NCI-H524 (cell line): ENCODE measurements at places on chromosomes 2 and 18.

DNA sequence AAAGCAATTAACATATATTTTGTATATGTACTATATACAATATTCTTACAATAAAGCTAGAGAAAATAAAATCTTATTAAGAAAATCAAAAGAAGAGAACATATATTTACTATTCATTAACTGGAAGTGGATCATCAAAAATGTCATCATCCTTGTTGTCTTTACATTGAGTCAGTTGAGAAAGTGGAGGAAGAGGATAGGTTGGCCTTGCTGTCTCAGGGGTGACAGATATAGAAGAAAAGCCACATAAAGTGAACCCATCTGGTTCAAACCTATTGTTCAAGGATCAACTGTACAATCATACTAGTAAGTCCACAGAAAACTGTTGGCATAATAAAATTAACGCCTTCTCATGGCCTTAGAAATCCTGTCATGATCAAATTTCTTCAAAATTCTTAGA lies 26.6 kb downstream of the SESTD1 start:
- DNase-seq, result no peak

- no peak for DNase-seq
These were observed 1062.1 kb upstream of the FANCL start for GRCh38 chr2:59303272-59303671.

- no peak for DNase-seq
These were observed 162.6 kb downstream of the KCNE4 start for GRCh38 chr2:223214394-223215253.

DNA sequence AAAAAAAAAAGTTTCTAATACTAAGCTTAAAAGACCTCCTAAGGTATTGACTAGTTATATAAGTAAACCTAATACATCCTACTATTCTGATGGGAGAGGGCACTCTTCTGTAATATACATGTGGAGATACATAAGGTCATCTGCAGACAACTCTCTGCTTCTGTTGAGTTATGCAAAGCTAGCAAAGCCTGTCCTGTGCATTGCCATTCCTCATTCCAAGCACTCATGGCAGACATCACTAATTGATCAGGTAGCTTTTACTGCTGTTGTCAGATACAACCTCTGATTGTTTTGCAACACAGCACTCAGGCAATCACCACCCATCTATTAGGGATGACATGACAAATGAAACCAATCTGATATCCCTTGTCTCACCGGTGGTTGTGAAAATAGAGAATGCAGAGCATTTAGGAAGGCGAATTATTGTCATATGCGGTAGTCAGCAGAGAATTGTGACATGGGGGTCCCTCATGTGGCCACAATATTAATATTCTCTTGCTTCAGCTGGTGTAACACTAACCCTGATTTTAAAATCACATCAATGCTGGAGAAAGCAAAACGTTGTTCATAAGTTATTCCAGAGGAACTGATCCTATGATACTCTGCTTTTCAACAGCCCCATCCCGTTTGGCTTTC lies 416.5 kb upstream of the GYPC start:
- no peak for DNase-seq

GRCh38 chr2:219633276-219634065 lies 6.0 kb downstream of the SLC4A3 start:
- DNase-seq, result no peak

DNA sequence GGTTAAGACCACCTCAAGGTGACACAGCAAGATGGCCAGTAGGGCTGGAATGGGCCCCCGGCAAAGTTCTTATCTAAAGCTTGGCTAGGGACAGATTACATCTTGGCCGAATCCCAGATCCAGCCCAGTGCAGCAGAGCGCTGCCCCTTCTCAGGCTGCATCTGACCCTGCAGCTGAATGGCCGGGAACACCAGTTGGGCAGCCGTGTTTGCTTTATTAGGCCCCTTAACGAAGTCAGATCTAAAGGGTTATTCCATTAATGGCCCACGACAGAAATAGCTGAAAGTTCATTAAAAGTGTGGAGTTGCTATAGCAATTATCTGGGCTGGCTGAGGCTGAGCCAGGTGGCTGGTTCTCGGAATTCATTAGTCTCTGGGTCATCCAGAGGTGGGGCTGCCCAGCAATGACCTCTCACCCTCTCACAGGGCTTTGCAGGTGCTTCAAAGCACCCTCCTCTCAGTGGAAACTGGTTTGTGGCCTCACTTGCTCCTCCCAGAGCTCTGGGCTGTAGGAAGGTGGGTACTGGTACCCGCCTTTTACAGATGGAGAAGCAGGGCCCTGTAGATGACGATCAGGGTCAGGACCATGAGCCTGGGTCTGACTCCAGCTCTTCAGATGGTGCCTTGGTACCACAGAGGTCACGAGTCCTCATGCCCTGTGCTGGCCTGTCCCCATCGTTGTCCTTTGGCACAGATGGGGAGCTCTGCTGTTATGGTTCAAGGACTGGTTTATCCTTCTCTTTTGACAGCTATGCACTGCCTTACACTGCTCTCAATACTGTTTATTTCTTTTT lies 68.8 kb downstream of the EMX1 start:
- DNase-seq, result no peak

DNA sequence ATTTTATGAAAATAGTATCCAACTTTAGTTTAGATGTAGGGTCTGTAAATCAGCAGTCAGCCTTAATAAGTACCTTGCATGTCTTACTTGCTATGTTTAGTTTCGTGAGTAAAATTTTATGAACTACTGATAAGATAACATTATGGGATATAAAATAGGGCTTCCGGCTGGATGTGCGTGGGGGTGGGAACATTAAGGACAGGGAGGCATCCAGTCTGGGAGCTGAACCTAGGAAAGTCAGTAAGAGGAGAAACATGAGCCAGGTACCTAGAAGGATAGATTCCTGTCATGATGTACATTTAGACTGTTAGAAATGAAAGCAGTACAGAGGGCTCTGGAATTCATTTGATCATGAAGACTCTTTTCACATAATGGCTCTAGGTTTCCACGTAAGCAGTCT lies 12.7 kb upstream of the KCNJ13 start:
- no peak for DNase-seq

GRCh38 chr2:196205881-196206435 lies 34.6 kb upstream of the STK17B start:
- DNase-seq, result peak; percentile 94

DNA sequence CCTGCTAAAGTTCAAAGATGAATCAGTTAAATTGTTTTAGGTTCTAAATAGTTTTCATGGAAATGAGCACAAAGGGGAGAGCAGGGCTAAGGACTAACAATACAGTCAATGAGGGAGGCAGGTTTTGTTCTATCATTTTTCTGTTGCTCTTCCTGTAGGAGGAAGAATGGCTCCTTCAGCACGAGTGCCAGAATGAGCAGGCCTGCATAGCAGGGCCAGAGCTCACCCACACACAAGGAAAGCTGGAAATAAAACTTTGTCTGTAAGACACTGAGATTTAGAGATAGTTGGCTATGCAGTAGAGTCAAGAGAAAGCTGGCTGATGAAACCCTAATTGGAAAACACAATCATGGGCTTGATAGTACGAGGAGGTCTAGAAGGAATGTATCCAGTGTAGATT lies 313.3 kb downstream of the MBD2 start:
- DNase-seq, result no peak

DNA sequence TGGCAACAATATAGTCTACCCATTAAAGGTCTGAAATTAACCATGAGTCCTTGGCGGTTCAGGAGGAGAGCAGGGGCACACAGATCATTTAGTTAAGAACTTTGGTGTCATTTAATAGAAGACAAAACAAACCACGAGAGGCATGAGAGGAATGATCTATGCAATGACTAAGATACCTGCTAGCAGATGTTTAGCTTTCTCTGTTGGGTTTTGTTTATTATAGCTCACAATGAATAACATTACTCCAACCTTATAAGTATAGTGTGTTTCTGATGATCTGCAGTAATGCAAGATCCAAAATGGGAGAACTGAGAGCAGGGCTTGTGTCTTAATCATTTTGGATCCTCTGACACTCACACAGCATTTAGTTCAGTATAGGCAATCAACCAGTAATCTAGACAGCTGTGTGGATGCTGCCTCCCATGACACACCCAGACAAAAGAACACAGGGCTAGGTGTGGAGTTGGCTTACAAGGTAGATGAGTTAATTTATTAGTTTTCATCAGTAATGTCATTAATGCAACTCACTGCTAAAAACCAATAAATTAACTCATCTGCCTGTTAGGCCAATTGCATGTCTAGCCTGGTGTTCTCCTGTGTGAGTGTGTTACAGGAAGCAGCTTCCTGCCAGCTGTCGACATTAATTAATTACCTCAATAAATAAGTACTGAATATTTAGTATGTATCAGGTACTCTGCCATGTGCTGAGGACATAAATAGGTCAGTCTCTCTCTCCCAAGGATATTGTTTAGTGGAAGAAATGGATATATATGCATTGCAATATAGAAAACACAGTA lies 92.3 kb downstream of the CLIP4 start:
- DNase-seq, result peak; percentile 6

DNA sequence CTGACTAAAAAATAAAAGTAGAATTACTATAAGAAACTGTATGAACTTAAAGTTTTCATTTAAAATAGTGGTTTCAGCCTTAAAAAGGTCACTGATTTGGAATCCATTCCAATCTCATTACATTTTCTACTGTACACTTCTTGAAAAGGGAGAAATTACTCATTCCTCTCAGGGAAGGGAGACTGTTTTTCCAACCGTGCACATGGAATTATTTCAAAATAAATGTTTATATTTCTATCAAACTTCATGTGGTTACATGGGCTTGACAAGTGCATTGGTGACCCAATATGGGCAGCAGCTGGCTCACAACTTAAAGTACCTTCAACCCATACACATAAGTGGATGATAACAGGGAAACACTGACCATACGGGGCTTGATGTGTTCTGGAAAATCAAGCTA lies 324.5 kb upstream of the THUMPD2 start:
- DNase-seq, result no peak

GRCh38 chr2:161085149-161085548 lies 75.1 kb upstream of the TANK start:
- DNase-seq, result no peak

DNA sequence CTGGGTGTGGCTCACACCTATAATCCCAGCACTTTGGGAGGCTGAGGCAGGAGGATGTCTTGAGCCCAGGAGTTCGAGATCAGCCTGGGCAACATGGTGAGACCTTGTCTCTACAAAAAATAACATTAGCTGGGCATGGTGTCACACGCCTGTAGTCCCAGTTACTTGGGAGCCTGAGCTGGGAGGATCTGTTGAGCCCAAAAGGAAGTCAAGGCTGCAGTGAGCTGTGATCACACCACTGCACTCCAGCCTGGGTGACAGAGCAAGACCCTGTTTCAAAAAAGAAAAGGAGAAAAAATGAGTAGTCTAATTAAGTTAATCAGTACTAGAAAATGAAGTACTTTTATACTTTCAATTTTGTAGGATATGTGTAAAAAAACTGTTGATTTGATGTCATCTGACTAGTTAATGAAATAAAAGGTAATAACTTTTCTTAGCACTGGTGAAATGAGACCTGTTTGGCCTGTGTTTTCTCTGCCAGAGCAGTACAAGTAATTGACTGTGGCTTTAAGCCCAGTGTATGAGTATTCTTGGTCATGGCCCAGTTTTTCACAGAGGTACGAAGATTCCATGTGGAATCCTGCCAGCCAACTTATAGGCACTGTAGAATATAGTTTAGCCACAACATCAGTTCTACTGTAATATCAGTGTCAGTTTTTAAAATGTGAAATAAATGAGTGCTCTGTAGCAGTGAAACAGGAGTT lies 35.8 kb downstream of the MFSD6 start:
- no peak for DNase-seq

DNA sequence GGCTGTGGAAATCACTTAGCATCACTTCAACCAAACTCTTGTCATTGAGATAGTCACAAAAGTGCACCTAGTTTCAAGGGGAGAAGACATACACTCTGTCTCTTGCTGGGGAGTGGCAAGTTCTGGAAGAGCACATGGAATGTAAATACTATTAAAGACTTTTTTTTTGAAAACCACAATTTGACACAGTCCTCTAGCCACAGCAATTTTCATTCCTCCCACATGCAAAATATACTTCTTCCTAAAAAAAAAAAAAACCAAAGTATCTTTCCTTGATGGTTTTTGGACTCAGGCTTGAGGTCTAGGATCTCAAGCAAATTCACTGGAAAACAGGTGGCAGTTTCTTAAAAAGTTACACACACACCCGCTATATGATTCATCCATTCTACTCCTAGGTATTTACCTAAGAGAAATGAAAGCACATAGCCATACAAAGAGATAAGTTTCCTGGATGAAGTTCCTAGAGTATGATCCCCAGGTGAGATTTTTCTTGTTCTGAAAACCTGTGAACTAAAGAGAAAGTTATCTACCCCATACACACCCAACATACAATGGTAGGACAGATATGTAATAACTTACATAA lies 295.8 kb downstream of the SP3 start:
- DNase-seq, result no peak

DNA sequence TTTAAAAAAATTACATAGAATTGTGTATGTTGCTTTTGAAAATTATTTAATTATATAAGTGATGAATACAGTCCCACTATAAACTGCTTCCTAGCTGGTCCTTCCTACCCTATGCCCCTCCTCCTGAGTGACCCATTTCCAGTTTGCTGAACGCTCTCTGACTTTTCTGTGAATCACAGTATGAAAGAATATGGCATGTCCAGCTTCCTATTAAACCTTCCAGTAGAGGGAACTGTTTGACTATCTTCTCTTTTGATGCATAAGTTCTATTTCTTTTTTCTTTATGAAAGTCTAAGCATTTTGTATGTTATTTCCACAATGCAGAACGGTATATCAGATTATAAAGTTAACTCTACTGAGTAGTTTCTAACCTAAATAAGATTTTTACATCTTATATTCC lies 41.3 kb downstream of the PSMG2 start:
- peak; percentile 55 for DNase-seq

DNA sequence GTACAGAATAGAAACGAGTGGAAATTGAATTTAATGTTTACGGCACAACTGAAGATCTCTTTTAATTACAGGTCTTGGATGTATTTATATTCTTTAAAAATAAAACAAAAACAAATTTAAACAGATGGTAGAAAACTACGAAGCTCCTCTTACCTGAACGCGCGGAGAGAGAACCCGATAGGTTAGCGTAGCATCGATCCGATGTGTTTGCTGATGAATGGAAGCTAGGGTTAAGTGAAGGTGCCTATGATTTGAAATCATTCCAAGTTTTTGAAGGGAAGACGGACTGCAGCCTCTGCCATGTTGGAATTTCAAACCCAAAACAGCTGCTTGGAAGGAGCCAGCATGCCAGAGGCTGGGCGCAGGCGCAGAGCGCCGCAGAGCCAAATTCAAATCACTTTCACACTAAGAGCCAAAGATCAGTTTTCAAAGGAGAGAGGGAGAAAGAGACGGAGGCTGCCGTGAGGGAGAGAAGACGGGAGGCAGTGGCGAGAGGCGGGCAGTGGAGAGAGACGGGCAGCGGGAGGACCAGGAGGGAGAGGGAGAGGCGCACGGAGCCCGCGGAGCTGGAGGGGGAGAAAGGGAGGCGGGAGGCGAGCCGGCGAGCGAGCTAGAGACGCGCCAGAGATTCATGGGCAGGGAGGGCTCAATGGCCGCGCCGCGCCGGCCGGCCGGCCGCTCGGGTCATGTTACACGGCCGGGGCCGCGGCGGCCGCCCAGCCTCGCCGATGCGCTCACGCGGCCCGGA lies at the start of gene FIGN:
Gene FIGN (minus strand): TSS at position 324 of the 748 bp plus-strand sequence. CDS start 1,081 bp downstream, outside the sequence.
- DNase-seq, result peak; percentile 65

- peak; percentile 81 for DNase-seq
These were observed 732.3 kb upstream of the CELF4 start for GRCh38 chr18:38297910-38298309.
